M059J (cell line): ENCODE measurements at places on chromosomes 11 and 22.
A peak's percentile ranks its signal among the peaks of the same experiment; 100 is the strongest.

GRCh38 chr22:50204571-50204970 lies 3.8 kb downstream of the SELENOO start:
- DNase-seq: no peak

GRCh38 chr11:116111546-116111945 lies 607.3 kb upstream of the CADM1 start:
- no peak for DNase-seq

DNA sequence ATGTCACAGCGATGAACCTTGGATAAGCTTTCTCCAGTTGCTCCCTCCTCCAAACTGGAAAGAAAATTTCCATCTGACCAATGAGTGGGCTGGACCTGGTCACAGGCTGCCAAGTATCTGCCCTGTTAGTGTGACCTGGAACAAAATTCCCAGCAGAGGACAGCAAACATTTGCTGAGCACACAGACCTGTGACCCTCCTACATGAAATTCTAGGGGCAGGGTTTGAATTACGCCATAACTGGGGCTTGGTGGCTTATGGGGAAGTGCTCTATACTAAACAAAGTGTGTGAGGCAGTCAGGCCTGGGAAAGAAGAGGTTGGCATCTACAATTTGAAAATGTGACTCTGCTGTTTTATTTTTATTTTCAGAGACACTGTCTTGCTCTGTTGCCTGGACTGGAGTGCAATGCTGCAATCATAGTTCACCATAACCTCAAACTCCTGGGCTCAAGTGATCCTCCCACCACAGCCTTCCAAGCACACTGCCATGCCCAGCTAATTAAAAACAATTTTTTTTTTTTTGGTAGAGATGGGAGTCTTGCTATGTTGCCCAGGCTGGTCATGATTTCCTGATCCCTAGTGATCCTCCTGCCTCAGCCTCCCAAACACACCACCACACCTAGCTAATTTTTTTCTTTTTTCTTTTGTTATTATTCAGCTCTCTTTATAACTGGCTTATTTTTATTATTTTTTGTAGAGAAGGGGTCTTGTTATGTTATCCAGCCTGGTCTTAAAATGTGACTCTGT lies 13.6 kb upstream of the XBP1 start:
- no peak for DNase-seq

DNA sequence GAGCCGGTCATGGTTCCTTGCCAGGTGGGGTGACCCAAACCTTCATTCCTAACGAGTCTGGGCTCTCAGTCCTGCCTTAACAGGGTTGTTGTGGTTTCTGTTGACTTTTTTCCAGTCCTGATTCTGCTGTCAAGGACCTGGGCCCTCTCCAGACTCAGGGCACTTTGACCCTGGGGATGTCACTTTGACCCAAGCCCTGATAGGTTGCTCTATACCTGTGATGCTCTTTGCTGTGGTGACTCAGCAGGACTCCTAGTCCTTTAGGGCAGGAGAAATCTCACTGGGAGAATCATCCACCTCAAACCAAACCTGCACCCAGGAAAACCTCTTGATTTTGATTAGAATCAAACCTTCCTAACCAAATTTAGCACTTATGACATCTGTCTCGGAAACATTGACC lies 20.5 kb upstream of the MPPED1 start:
- DNase-seq: no peak

DNA sequence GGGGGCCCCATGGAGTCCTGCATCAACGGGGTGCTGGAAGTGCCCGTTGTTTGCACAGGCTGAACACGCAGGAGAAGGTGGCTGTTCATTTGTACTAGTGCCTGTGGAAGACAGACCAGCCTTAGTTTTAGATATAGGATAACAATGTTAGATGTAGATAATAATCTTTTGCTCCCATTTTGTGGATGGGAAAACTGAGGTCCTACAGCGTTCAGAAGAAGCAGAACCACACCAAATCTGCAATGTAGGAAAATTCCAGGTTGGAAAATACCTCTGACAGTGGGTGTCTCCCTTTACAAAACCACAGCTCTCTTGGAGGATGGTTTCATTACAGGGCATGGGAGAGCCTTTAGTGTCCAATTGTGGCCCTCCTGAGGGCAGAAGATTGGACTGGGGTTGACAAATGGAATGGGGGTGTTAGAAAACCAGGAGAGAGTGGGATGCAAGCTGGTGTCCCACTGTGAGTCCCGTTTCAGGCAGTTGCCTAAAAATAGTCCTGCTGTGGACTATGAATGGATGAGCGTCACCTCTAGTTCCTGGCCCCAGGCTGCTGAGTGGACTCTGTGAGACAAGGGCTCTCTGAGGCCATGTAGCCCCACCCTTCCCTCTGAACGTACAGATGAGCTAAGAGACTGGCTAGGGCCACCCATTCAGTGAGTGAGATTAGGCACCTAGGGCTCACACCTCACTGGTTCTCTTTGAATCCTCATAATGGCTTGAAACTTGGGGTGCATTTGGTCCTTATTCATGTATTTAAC lies 508.8 kb downstream of the MN1 start:
- DNase-seq: peak; percentile 68

- DNase-seq: no peak
Observed at GRCh38 chr11:14619603-14620531, 23.7 kb upstream of the PDE3B start.

- no peak for DNase-seq
Observed at GRCh38 chr11:131614631-131615030, 244.2 kb downstream of the NTM start.

DNA sequence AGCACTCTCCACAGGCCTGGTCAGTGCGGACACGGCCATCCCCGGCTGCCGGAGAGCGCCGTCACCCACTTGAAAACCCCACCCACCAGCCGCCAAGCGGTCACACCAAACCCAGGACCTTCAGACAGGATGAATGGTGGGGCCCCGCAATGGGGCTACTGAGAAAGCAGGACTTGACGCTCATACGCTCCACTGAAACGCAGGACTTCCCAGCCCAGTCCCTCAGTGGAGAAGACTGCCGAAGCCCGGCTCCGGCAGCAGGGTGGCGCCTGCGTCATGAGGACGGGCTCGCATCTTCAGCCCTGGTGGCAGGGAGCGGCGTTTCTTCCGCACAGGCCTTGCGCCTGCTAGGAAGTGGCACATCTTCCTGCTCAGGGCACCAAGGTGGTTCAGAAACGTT lies 15.3 kb upstream of the PHLDA2 start:
- DNase-seq: no peak

DNA sequence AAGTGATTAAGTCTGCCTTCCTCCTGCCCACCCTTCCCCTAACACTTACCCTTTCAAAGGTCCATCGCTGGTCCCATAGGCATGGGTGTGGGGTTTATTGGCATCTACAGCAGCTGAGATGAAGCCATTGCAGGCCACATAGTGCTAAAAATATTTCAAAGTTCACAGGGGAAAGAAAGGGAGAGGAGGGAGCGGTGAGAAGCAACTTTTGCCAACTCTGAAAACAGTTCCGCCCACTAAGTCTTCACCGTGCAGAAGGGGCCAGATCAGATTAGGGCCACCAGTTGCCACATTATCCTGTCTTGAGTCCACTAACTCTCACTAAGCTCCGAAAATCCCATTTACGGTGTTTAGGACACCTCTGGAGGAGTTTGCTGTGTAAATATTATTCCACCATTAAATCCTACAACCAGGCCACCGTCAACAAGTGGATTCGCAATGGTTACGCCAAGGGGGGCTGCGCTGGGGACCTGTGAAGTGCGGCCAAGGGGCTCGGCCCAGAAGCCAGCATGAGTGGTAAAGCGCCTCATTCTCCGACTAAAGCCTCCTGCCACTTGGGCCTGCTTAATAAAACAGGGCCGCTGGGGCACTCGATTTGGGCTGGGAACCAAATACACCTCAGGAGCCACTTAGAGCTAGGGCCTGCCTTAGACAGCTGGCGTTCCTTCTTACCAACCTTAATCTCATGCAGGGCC lies 534.9 kb downstream of the MIAT start:
- DNase-seq: no peak

DNA sequence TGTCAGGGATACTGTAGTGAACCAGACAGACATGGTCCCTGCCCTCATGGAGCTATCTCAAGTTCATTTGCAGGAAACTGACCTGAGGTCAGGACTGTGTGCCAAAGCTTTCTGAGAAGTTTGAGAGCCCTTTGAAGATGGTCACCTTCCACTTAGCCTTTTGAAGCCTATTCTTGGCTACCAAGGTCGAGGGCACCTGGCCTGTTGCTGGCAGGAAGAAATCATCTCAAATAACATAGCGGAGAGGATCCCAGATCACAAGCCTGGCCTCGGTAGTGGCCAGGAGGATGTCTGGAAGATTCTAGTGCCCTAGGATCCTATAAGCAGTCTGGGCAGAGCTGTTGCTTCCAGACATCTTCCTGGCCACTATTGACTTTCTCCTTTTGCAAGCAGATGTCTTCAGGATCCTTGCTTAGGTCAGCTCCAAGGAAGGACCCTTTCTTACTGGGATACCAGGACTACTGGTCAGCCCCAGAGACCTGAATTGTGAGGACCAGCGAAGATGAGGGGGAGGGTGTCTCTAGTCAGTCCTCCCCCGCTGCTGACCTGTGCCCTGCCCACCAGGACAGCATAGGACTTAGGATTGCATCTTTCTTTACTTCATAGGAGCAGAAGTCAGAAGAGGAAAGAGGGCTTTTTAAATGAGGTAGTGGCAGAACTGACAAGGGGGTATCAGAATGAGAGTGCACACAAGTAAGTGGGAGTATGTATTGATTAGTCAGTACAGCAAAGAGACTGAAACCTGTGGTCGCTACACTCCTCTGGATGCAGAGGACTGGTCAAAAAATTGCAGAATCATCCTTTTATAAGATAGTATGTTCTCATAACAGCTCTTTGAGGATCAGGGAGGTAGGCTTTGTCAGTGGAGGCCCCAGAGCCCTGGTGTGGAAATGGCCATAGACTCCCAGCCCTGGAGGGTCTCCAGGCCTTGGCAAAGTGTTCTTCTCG lies 94.8 kb downstream of the TEAD1 start:
- DNase-seq: no peak

GRCh38 chr11:11528986-11529385 lies 92.8 kb downstream of the GALNT18 start:
- no peak for DNase-seq

DNA sequence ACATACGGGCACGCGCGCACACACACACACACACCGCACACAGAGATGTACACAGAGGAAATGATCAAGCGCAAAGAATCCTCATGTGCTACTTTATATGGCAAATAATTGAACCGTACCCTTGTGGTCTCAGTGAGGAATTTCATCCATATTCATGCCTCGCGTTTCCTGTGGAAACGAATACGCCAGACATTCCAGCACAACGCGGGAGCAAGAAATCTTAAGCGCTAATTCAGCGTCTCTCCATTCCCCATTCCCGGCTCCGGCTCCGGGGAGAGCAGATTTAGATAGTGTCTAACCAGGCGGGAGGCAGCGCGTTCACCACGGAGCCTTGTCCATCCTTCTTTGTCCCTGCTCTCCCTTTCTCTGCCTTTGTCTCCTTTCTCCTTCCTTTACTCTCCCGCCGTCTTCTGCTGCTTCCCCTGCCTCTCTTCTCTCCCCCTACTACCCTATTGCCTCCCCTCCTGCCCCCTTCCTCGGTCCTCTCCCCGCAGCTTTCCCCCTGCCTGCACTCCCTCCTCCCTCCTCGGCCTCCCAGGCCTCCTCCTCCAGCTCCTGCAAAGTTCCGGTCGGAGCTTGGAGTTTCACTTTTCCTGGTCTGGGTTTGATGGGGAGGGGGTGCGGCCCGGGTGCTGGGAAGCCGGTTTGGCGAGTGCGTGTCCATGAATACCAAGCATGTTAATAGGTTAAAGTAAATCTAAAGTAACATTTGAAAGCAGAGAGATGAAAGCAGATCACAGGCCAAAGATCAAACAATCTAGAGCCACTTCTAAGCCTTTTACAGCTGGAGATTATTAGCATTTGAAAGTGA lies 579.3 kb downstream of the BUD13 start:
- peak; percentile 71 for DNase-seq

- peak; percentile 85 for DNase-seq
Observed at GRCh38 chr11:82858556-82859091, 41.6 kb downstream of the PRCP start.

DNA sequence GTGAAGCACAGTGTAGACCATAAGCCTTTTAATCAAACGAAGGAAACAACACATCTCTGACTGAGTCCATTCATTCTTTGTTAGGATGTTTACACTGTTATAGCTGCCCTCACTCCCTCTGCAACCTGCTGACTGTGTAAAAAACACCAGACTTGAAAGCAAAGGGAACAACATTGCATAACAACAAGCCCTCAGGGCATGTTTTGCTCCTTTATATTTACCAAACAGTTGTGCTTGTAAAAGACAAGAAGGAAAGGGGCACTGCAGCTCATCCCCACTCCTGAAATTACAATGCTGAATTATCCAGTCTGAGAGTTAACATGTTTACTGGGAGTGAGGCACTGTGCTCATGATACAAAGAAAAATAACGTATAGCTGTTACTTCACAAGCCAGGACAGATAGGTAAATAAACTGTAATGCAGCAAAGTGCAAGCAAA lies 46.4 kb downstream of the RAB30 start:
- DNase-seq: peak; percentile 83

DNA sequence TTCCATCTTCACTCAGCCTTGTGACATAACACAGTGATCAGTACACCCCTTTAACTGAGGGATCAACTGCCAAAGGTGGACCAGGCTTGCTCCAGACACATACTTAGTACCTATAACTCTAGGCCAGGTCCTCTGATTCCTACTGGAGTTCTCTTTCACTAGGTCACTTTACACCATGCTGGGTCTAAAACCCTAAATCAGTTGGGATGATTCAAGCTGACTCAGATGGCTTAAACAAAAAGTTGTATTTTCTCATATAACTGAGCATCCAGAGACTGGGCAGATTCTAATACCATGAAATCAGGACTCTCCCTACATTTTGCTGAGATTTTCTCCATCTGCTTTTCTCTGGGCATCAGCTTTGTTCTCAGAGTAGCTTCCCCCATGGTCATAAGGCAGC lies 26.0 kb upstream of the FLI1 start:
- DNase-seq: peak; percentile 47

DNA sequence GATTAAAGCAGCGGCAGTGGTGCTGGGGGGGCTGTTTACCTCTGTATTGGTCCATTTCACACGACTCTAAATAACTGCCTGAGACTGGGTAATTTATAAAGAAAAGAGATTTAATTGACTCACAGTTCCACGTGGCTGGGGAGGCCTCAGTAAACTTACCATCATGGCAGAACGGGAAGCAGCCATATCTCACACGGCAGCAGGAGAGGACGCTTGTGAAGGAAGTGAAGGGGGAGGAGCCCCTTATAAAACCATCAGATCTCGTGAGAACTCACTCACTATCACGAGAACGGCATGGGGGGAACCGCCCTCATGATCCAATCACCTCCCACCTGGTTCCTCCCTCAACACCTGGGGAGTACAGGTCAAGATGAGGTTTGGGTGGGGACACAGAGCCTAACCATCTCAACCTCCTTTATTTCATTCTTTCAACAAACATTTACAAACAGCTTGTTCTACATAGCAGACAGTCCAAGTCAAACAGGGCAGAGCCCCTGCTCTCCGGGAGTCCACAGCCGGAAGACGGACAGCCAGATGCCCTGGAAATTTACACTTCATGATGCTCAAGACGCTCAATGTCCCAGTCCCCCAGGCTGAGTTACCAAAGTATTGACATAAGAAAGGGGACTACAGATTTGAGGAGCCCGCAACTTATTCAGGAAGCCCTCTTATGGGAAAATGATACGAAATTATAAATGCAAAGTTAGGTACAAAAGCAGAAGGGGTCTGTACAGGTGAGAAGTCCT lies 26.3 kb upstream of the HMGXB4 start:
- peak; percentile 21 for DNase-seq

- DNase-seq: peak; percentile 73
Observed at GRCh38 chr11:74634537-74634936, 42.2 kb downstream of the POLD3 start.

GRCh38 chr11:62081378-62082291 lies 42.2 kb upstream of the INCENP start:
- peak; percentile 61 for DNase-seq
